Right lung (tissue), 10 donors: ENCODE measurements at places on chromosomes 6 and 20. TPM values are rescaled to one million over a fixed set of nuclear protein-coding genes. Genes with fewer than 3 reads are reported as not detected.
A peak's percentile ranks its signal among the peaks of the same experiment; 100 is the strongest.

DNA sequence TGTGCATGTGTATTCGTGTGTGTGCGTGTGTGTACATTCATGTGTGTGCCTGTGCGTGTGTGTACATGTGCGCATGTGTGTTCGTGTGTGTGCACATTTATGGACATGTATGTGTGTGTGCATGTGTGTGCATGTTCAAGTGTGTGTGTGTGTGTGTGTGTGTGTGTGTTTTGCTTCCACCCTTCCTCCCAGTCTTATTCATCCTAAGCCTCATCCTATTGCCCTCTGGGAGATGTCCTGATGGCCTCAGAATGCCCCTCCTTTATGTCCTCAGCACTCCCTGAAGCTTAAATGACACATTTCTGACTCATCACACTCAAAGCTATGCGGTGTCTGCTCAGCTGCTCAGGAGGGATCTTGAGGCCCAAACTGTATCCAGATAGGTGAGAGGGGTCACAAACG lies 76.6 kb upstream of the CCDC167 start:
- DNase-seq: no peak

Gene ROMO1
- polyA plus RNA-seq: 52.1 TPM

DNA sequence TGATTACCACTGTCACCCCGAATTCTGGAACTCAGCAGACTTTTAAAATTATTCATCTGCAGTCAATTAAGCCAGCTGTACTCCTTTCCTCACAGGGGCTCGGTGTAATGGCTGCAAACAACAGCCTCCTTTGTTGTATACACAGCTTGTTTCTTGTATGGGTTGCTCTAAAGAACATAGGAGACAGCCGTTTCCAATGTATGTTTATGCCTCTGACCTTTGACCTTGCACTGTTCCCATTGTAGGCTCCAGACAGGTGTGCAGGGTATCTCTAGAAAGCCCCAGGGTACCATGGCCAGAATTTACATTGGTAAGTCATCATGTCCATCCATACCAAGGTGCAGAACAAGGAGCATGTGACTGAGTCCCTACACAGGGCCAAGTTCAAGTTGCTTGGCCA lies 11.5 kb upstream of the TENT5A start:
- no peak for DNase-seq

- DNase-seq: no peak
These were observed 122.7 kb downstream of the BTBD9 start for GRCh38 chr6:38517005-38517404.

- DNase-seq: no peak
These were observed 214.1 kb upstream of the HS3ST5 start for GRCh38 chr6:114556846-114557488.

DNA sequence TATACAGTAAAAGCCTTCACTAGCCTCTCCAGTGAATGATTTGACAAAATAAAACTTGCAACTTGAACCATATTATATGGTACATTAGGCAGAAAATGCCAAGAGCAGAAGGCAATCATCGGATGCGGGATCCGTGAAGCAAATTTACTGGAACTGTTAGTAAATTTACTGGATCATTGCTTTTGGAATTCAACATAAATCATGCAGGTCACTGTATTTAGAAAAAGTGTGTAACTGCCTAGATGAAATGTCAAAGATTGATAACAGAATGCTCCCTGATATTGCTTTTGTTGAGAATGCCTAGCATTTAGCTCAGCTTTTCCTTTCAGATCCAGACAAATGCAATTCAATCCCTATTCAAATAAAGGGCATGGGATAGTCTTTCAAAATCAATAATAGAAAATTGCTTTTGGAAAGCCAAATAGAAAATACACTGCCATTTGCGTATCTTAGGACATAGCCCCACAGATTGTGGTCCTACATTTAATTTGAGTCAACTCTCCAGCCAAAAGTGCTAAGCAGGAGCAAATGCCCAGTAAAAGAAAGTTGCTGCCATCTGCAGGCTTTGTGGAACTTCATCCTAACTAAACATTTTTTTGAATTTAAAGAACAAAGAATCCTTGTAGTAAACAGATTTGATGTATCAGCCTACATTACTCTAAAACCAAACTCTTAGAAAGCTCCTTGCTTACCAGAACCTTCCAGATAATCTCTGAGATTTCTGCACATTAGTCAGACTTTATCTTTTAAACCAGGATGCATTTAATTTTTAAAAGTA lies 109.5 kb upstream of the HSF2 start:
- peak; percentile 5 for DNase-seq

GRCh38 chr20:16781496-16781895 lies 33.3 kb downstream of the OTOR start:
- no peak for DNase-seq

DNA sequence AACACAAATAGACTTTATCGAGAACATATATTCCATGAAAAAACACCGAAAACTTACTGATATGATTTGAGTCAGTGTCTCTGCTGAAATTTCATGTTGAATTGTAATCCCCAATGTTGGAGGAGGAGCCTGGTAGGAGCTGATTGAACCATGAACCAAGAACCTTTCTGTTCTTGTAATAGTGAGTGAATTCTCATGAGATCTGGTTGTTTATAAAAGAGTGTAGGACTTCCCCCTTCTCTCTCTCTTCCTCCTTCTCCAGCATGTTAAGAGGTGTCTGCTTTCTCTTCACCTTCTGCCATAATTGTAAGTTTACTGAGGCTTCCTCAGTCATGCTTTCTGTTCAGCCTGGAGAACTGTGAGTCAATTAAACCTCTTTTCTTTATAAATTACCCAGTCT lies 1289.3 kb upstream of the CITED2 start:
- no peak for DNase-seq

DNA sequence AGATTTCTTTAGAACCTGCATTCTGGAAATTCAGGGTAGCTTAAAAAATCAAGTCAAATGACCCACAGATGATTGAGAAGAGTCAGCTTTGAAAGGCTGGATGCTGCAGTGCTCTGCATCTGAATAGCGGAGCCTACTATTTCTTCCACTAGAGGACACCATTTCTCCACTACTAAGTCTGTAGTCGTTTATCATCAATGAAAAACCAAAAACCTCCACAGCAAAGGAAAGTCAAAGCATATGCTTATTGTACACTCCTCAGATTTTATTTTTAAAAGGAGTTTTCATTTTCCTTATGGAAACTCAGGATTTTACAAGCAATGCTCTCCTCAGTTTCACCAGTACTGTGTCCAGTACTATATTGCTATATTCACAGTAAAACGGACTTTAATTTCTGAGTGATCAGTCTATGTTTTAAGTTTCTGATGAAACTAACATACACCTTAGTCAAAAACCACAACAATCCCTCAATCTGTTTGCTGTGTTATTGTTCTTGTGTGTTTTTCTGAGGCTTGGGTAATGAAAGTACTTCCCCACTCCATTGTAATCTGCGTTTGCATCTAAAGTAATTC lies 50.5 kb upstream of the ENPP5 start:
- DNase-seq: peak; percentile 54

DNA sequence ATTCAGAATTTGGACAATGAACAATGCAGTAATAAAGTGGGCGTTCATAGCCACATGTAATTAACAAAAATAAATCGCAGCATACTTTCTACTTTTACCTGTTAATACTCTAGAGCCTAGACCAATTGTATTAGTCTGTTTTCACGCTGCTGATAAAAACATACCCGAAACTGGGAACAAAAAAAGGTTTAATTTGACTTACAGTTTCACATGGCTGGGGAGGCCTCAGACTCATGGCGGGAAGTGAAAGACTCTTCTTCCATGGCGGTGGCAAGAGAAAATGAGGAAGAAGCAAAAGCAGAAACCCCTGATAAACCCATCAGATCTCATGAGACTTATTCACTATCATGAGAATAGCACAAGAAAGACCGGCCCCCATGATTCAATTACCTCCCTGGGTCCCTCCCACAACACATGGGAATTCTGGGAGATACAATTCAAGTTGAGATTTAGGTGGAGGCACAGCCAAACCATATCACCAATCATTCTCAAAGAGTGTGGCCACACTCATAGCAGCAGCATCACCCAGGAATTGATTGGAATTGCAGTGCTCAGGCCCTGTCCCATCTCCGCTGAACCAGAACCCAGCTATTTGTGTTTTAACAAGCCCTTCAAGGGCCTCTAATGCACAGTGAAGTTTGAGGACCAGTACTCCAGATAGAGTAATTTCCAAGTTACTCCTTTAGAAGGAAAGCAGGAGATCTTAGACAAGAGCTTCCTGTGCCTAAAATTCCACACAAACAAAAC lies 650.0 kb downstream of the KIF16B start:
- DNase-seq: no peak

DNA sequence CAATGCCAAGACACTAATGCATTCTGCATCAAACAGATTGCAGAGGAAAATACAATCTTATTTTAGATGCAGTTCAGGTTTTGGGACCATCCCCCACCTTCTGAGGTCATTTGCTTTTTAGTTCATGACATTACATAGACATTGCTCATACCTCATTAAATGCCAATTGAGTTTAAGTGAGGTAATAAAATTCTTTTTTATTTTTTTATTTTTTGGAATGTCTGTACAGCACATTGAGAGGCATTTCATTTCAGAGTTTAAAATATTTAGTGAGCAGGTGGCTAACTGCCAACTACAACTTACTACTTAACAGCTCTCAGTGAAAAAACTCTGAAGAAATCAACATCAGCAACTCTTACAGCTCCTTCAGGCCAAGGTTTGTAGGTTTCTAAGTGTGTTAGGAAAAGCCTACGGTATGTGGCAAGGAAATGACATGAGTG lies 482.2 kb upstream of the RNF217 start:
- peak; percentile 51 for DNase-seq

DNA sequence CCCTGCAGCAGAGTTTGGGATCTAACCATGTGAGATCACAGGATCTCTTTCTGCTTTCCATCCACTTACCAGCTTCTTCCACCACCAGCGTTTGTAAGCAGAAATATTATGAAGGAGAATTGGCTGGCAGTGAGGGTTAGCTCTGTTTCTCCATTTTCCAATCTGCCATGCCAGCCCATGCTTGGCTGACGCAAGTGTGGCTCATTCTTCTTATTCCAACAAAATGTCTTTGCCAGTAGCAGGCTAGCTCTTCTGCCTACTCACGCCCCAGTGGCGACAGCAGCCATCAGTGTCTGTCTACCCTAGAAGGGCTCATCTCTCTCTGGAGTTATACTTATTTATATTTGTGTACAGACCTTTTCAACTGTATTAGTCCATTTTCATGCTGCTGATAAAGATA lies 286.2 kb downstream of the FARS2 start:
- no peak for DNase-seq
